ENCODE measurements at places on chromosomes 5 and 9.
A peak's percentile ranks its signal among the peaks of the same experiment; 100 is the strongest.

GRCh38 chr5:153900703-153901395, 137.9 kb downstream of the FAM114A2 start:
- no peak for DNase-seq

DNA sequence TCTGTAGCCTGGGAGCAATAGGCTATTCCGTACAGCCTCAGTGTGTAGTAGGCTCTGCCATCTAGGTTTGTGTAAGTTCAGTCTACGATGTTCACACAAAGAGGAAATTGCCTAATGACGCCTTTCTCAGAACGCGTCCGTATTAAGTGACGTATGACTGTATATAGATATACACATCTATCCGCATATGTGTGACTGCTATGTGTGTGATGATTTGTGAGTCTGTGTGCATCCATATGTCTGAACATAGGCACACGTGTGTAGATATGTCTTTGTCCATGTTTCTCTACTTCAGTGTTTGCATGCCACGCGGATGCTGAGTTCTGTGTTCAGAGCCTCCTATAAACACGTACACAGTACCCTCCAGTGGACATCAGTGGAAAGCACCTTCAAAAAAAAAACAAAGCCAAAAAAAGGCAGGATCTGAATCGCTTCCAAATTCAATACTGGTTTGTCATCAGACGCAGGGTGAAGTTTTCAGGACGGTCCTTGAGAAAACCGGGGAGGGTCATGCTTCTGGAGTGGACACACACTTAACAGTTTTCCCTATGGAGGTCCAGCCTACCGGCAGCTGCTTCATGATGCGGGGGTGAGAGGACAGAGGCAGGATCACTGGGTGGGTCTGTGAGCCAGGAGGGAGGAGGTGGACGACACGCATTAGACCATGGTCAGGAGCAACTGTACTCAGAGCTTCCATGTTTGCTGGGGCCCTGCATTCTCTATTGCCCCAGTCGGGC, 29.5 kb upstream of the ALDH1B1 start:
- no peak for DNase-seq

DNA sequence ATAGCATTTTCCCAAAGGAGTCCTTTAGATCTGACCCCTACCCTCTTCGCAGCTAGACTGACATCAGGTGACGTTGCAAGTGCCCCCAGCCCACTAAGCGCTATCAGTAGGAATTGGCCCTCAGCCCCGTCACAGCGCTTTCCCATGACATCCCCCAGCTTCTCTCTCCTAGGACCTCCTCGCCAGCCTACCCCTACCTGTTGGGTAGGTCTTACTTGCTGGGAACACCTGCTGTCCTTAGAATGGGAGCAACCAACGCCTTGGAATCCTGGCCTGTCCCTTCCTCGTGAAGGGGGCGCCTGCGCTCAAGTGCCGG, 584 bp upstream of the PIP5K1B start:
- DNase-seq: no peak

DNA sequence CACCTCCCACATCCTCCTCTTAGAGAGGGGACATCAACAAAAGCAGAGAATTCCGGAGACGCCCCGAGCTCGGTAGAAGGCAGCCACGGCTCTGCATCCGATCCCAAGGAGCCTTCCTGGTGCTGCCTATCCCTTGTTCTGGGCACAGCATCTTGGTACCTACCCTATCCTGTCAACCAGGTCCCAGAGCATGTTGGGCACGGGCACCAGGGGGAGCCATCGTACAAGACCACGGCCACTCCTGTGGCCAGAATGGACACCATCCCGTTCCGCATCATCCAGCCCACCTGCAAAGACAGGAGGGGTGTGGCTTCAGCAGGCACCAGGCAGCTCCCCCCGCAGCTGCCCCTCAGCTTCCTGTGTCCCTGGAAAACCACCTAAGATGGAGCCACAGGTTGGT, 62.7 kb upstream of the ZNF354A start:
- DNase-seq: no peak

DNA sequence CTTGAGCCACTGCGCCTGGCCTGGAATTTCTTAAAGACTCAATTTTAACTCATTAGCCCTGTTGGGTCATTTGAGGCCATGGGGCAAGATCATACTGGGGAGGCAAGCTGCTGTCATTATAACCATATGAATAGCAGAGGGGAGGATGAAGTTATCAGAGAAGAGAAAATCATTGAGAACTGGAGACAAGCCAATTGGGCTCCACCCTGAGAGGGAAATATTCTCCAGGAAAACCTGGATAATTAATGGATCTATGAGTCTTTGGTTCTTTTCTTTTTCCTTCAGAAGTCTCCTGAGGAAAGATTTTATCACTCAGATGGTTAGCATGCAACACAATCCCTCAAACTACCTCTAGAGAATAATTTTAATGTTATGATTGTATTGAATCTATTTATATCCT, 569.6 kb upstream of the TUSC1 start:
- no peak for DNase-seq

DNA sequence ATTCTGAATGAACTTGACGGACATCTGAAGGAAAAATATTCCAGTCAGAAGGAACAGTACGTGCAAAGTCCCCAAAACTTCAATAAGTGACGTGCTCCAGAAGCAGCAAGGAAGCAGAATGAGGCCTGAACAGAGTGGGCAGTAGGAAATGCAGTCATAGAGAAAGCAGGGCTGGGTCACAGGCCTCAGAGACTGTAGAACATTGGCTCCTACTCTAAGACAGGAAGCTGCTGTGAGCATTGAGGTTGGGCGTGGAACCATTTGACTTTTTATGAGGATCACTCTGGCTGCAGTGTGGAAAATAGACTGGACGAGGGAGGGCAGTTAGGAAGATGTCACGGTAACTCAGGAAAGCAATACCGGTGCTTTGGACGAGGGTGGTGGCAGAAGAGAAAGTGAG, 64.0 kb downstream of the DOCK8 start:
- DNase-seq: peak; percentile 53

DNA sequence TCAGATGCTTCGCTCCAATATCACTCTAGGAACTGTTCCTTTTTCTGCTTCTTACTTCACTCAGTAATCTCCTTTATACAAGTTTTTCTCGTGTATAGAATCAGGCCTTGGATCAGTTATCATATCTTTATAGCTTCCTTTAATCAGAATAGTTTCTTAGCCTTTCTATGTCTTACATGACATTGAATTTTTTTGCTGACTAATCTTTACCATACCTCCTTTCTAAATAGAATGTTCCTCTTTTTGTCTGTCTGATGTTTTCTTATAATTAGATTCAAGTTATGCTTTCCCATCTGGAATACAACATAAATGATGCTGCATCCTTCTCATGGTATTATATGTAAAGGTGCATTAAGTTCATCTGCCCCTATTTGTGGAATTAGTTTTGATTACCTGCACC, 40.2 kb upstream of the TYRP1 start:
- DNase-seq: no peak

GRCh38 chr5:105917189-105917588, 1753.5 kb downstream of the EFNA5 start:
- DNase-seq: no peak

DNA sequence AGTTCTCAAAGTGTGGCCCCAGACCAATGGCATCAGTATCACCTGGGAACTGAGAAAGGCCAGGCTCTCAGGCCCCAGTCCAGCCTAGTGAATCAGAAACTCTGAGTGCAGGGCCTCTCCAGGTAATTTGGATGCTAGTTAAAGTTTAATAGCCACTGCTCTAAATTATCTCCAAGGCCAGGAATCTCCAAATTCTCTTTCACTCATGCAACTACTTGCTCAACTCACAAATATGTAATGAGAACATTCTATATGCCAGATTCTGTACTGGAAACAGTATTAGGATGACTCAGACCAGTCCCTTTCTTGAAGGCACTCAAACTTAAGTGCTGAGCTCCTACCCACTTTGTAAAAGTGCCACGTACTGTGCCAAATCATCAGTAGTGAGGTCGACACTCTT, 84.6 kb downstream of the PAPPA start:
- DNase-seq: no peak

DNA sequence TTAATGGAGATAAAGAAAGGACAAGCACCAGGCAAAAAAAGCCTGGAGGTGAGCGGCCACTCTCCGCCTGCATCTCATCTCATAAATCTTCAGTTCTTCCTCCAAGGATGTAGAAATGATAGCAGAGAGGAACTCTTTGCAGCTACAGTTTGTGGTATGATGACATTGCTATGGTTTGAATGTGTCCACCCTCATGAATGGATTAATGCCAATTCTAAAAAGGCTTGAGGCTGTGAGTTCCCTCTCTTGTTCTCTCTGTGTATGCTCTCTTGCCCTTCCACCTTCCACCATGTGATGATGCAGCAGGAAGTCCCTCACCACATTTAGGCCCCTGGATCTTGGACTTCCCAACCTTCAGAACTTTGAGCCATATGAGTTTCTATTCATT, 126.4 kb downstream of the SPOCK1 start:
- no peak for DNase-seq

DNA sequence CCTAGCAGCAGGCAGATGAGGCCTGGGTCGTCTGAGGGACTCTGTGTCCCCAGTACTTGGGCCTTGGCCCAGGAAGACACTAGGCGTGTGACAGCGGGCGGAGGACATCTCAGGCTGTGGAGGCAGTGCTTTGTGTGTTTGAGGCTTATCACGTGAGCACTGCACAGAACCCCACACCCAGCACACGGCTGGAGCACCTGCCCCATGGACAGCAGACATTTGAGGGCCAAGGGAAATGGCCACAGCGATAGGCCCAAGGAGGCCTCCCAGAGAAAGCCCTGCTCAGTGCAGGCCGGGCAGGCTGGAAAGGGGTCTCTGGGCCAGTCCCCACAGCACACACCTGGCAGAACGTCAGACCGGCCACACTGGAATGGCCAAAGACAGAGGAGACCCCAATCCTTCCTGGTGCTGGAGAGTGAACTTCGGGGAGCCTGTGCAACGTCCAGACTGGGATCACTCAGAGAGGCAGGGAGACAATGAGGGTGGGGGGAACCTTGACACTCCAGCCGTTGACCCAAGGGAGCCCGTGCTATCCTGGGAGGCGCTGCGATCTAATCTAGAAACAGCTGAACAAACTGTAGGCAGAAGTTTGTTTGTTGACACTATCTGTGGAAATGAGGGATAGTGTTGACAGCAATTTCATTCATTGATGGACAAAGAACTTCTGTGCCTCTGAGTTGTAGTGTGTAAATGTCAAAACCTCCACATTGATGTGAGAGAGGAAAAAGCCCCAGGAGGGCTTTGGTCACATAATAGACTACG, 19.6 kb upstream of the FLT4 start:
- no peak for DNase-seq

- no peak for DNase-seq
Measured at GRCh38 chr9:70954596-70955143, 166.8 kb downstream of the TRPM3 start.

DNA sequence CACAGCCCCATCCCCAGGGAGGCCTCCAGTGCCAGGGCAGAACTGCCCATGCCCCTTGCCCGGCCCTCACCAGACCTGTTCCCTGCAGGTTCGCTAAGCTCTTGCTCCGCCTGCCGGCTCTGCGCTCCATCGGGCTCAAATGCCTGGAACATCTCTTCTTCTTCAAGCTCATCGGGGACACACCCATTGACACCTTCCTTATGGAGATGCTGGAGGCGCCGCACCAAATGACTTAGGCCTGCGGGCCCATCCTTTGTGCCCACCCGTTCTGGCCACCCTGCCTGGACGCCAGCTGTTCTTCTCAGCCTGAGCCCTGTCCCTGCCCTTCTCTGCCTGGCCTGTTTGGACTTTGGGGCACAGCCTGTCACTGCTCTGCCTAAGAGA, 110.1 kb downstream of the RXRA start:
- DNase-seq: no peak

DNA sequence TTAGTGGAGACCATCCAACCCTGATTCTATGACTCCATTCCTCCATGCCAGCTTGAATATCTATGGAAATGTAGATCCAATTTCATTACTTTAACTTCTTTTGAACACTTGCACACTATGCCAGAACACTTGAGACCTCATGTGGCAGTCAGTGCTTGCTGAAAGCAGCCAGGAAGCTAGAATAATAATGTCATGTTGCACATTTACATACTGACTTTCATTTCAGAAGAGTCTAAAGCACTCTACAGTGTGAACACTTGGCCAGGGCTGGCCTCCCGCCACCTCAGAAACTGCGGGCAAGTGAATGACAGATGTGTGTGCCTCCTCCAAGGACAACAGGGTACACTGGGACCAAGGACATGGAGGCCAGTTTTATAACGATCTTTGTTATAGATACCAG, 97.3 kb downstream of the SLF1 start:
- DNase-seq: no peak

DNA sequence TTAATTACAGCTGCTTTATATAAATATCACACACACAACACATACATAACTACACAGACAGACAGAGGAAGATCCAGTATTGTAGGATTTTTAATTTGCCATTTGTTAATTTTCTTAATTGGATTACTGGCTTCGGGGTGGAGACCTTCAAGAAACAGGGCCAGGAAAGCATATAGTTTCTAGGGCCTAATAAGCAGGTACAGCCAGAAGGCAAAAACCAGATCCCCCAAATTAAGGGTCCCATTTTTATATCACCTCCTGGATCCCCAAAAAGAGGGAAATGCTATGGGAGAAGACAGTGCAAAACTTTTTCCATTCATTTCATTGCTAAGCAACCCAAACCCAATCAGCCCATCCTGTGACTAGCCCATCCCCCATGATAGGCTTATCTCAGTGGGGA, 373.3 kb upstream of the FAM174A start:
- no peak for DNase-seq

GRCh38 chr9:99197987-99198386, 23.8 kb downstream of the ALG2 start:
- no peak for DNase-seq

DNA sequence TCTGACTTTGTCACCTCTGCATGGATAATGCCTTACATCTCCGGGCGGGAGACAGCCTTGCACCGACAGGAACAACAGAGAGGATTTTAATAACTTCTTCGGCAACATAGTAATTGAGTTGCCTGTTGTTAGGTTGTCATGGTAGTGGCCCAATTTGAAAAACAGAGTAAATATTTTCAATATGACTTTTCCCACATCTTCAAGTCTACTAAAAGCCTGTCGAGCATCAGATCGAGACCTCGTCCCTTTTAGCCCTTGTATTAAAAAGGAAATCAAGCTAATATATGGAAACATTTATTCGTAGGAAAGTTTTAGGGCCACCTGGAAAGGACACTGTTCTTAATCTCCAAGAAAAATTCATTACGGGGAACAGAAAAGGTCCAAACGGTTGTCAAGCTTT, 70.8 kb upstream of the FCN2 start:
- DNase-seq: no peak

GRCh38 chr5:3597167-3598007, 1.8 kb downstream of the IRX1 start:
- no peak for DNase-seq

DNA sequence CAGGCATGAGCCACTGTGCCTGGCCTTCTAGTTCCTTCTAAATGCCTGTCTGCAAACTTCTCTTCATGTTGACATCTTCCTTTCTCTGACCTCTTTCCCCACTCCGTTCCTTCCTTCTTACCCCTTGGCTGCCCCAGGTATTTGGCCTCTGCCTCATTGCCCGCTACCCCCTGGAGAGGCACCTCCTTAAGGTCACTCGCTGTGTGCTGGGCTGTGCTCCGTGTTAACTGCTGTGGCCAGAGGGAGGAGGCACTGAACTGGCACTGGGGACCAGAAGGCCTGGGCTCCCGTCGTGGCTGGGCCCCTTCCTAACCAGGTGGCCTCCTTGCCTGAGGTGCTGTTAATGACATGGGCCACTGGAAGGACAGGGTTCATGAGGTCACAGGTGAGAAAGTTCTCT, 39.4 kb downstream of the LAMC3 start:
- DNase-seq: no peak

Data from CD4-positive, alpha-beta T cell treated with Interleukin-6 at 100 ng/mL for 8 hours (primary cell).